ENCODE measurements at places on chromosomes 7 and 10.
A peak's percentile ranks its signal among the peaks of the same experiment; 100 is the strongest.

GRCh38 chr10:98331885-98332284 is 63.9 kb upstream of the LOXL4 start:
- DNase-seq, result no peak

DNA sequence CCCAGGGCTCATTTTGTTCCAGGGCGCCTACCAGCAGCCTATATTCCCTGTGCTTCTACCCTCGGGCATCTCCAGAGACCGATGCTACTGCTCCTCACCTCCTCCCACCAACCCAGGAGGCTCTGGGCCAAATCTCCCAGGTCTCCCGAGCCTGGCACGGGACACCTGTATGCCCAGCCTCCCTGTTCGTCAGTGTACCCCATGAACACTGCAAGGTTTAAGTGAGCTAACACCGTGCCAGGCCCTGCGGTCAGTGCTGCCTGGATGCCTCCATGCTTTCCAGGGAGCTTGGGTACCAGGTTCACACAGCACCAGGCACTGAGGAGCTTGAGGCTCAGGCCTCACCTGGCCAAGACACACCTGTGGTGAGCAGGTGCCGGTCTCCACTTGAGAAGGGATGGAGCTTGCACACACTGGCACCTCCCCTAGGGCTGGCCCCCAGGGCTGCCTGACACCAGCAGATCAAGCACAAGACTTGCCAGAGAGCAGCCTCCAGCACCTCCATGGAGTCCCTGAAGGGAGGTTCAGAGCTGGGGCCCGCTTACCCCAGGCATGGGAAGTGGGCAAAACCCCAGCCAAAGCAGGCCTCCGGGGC is 80.3 kb downstream of the FAM53B start:
- DNase-seq, result no peak

GRCh38 chr7:42886129-42886528 is 25.7 kb downstream of the C7orf25 start:
- no peak for DNase-seq

GRCh38 chr7:133053321-133053891 is 28.5 kb downstream of the CHCHD3 start:
- DNase-seq, result no peak

DNA sequence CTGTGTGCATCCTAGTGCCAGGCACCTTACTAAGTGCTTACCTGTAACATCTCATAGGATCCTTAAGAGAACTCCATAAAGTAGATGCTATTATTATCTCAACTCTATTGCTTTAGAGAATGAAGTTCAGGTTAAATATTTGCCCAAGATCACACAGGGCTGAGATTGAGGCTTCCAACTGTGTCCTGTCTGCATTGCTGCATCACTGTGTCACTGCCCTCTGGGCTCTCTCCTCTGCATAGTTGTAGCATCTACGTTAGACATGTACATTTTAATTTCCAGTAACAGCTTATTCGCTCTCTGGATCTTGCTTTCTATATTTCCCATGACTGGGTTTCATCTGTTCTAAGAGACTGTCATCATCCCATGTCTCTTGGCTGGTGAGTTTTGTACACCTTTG is 63.6 kb upstream of the FZD8 start:
- DNase-seq, result no peak

DNA sequence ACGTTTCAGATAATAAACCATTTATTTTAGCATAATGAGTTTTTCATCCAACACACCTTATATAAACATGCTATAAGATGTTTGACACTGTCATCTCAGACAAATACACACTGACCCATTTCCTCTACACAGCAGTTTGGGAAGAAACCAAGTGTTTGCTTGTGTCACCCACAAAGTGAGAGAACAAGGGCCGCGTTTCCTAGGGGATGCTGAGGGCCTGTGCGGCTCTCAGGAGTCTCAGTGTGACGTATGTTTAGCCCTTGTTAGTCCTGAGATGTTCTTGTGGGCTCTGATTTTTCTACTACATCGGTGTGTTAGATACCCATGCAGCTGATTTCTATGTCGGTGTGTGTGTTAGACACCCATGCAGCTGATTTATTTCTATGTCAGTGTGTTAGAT is 266.3 kb downstream of the DIP2C start:
- no peak for DNase-seq

DNA sequence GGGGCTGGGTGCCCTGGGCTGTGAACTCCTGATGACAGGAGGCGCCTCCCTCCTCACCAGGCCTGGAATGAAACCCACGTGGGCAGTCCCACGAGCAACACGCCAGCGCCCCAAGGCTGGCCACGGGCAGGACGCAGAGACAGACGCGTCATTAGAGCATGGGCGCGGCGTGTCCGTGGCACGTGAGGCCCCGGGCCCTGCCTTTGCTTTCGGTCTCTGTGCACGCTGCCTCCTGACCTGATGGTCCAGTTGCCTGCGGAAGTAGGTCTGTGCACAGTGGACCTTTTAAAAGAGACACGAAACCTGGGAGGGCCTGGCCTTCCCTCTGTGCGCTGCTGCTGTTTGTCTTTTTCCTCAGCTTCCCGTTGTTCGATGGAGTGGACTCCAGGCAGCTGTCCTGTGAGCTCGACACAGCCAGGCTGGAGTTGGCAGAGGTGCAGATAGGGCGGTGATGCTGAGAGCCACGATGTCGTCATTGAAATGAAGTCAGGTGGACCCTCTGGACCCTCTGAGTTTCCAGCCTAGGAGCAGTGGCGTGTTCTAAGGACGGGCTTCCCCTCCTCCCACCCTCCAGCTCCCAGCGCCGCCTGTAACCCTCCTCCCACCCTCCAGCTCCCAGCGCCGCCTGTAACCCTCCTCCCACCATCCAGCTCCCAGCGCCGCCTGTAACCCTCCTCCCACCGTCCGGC is 40.1 kb upstream of the CFAP46 start:
- peak; percentile 80 for DNase-seq

GRCh38 chr10:131546086-131546810 is 234.7 kb upstream of the TCERG1L start:
- no peak for DNase-seq

- DNase-seq, result no peak
These were observed 69.3 kb downstream of the LRRC4 start for GRCh38 chr7:127961786-127962453.

GRCh38 chr10:69312528-69312927 is 34.2 kb downstream of the HK1 start:
- DNase-seq, result no peak

DNA sequence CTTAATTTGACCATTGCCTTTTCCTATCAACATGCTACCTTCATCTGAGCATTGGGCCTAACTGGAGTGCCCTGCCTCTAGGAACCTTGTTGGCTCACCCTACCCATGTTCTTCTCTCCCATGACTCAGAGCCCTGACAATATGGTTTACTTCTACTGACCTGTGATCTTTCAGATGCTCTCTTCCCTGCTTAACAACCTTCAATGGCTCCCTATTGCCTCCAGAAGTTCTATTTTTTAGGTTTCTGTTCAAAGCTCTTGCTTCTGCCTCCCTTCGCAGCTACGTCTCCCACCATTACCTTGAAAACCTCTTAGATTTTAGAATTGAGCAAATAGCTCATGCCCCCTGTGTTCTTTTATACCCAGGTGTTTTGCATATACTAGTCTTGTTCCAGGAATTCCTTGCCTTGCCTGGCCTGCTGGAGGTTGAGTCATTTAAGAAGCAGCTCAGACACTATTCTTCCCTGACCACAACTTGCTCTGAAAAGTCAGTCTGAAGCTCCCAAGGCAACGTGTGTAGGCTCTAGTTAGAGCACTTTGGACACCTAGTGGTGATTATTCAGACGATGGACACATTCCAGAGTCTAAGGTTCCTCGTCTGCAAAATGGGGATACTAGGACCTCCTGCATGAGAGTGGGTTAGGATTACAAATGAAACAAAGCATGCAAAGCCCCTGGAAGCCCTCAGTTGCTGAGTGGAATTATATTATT is 64.4 kb upstream of the EMX2 start:
- no peak for DNase-seq

DNA sequence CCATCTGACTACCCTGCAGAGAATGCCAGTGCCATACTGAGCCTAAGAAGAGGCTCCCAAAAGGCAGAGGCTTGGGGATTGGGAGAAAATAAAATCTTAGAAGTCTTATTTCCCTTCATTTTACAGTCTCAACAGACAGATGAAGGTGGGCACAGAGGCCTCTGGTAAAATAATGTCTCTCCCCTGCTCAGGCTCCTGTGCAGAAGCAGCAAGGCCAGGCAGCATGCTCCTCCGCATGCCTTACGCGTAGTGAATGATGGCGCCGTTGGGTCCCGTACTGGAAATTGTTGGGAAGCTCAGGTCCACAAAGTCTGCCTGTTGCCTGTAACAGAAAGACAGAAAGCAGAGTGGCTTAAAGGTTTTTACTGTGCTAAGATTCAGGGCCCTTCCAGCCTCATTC is 45.8 kb downstream of the XPNPEP1 start:
- DNase-seq, result no peak

GRCh38 chr10:125151553-125152449 is 8.6 kb downstream of the CTBP2 start:
- DNase-seq, result no peak

GRCh38 chr7:145845345-145845744 is 271.3 kb upstream of the CNTNAP2 start:
- DNase-seq, result no peak

GRCh38 chr7:18590241-18590640 is 94.7 kb downstream of the HDAC9 start:
- no peak for DNase-seq

DNA sequence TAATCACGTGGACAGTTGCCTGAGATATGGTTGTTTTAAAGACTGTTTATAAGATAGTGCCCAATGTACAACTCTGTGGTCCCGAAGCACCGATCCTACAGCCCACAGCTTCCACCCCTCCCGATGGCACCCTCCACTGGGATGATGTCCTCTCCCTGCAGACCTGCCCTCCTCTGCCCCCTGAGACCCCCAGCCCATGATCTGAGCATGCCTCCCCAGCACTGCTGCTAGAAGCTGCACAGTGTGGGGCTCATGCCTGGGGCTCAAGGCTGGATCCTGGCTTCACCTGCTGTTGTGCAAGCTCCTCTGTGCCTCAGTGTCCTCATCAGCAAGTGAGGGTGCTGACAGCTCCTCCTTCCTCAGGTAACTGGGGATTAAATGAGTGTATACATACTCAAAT is 254.7 kb upstream of the MKI67 start:
- no peak for DNase-seq

- DNase-seq, result no peak
These were observed 356.1 kb downstream of the ELMO1 start for GRCh38 chr7:37092548-37092947.

DNA sequence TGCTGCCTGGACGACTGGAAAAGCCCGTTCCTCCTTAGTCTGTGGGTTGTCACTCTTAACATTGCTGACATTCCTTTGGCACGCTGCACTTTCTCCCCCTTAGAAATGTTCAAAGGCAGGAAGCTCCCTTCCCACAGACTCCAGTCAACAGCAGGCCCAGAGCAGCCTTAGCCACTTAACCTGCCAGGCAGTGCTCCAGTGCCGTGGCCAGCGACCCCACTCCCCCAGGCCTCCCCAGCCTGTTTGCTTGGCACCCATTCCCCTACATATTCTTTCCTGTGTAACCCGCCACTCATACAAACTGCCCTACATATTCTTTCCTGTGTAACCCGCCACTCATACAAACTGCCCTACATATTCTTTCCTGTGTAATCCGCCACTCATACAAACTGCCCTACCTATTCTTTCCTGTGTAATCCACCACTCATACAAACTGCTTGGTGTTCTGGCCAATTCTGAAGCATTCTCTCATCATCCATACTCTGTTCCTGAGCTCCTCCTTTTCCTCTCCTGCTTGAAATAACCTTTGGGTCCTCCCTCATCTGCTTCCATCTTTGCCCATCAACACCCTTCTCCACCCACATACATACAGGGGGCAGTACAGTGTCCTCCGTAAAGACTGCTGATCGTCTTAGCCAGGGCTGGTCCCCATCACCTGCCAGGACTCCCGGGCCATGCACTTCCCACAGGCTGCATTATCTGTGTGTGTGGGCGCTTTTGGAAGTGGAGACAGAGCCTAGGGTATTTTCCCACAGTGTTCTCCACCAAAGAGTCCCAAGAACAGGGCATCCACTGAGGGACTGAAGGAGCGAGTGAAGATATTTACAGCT is 57.3 kb downstream of the ADARB2 start:
- DNase-seq, result no peak

GRCh38 chr7:114263219-114263618 is 151.4 kb upstream of the FOXP2 start:
- DNase-seq, result no peak

- no peak for DNase-seq
These were observed 31.8 kb upstream of the BMPER start for GRCh38 chr7:33873518-33873917.

GRCh38 chr10:99758211-99758891 is 24.1 kb upstream of the ABCC2 start:
- DNase-seq, result no peak

DNA sequence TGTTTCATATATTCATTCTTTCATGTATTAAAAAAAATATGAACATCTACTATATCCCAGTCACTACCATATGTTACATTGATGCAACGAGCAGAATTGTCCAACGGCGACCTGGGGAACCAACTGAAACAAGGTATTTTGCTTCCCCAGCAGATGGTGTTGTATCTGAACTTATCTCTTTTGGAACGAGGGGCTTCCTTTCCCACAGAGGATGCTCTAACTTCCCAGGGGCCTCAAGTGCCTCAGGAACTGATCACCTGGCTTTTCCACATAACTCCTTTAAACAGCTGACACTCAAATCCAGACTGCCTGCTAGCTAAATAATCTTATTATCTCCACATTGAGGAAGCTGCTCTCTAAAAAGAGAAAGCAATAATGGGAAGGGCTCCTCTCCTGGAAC is 259.3 kb downstream of the HTR7 start:
- DNase-seq, result no peak

- DNase-seq, result no peak
These were observed 6.4 kb upstream of the CSTF2T start for GRCh38 chr10:51705774-51706173.

- no peak for DNase-seq
These were observed 138.0 kb downstream of the FAM53B start for GRCh38 chr10:124605856-124606812.

DNA sequence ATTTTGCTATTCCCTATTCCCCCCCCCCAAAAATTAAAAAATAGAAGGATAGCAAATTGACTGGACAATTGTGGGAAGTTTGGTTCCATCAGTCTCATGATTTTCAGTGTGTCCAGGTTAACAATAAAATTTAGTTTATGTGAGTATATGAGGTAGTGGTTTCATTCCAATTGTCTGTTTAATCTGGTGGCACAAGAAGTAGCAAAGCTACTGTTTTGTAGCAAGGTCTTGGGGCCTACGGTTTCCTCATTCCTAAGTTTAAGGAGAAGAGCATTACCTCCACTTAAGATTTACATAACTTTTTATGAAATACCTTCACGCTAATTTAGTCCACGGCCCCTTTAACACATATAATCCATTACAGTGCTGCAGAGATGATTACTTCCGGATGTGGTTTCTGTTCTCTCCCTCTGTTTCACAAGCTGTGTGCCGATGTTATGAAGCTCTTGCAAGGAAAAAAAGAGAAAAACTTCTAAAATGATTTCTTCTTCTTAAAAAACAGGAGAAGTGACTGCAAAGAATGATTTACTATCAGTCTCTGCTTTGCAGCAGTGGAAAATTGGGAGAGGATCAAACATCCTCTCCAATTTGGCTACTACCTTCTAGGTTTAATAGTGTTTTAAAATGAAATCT is 32.7 kb upstream of the NPVF start:
- DNase-seq, result peak; percentile 55
